ENCODE measurements at places on chromosomes 2 and 18.

DNA sequence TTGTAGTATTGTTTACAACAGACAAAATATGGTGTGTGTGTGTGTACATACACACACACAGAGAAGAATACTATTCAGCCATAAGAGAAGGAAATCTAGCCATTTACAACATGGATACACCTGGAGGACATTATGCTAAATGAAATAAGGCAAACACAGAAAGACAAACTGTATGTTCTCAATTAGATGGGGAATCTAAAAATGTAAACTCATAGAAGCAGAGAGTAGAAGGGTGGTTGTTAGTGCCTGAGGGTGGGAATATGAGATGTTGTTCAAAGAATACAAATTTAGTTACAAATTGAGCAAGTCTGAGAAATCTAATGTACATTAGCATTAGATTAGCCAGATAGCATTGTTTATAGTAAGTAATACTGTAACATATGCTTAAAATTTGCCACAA is 11.3 kb downstream of the ZNF519 start:
- no peak for DNase-seq

DNA sequence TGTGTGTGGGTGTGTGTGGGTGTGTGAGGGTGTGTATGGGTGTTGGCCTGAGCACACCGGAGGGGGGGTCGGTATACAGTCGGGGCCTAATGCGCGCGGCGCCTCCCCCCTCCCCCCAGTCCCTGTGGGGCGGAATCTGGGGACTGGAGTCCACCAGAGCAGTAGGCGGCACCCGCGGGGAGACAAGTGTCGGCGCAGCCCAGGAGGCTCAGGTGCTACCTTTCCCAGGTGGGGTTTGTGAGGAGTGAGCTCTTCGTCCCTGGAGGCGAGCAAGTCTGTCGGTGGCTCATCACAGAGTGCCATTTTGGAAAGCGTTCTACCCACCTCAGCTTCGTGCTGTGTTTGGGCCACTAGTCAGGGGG is 2896.1 kb upstream of the TEKT4 start:
- no peak for DNase-seq

GRCh38 chr18:68803356-68803755 is 5.5 kb downstream of the CCDC102B start:
- peak; percentile 10 for DNase-seq

- DNase-seq = no peak
Measured at GRCh38 chr2:39524061-39524460, 87.0 kb upstream of the MAP4K3 start.

- DNase-seq = no peak
Measured at GRCh38 chr2:120892967-120893667, 157.4 kb downstream of the GLI2 start.

- no peak for DNase-seq
Measured at GRCh38 chr2:137161250-137161649, 395.9 kb downstream of the THSD7B start.

GRCh38 chr2:9897846-9898245 is 53.6 kb upstream of the GRHL1 start:
- DNase-seq = no peak

GRCh38 chr18:57814555-57814954 is 11.4 kb upstream of the ATP8B1 start:
- no peak for DNase-seq

- DNase-seq = no peak
Measured at GRCh38 chr18:3619222-3619621, 169.2 kb downstream of the TGIF1 start.

DNA sequence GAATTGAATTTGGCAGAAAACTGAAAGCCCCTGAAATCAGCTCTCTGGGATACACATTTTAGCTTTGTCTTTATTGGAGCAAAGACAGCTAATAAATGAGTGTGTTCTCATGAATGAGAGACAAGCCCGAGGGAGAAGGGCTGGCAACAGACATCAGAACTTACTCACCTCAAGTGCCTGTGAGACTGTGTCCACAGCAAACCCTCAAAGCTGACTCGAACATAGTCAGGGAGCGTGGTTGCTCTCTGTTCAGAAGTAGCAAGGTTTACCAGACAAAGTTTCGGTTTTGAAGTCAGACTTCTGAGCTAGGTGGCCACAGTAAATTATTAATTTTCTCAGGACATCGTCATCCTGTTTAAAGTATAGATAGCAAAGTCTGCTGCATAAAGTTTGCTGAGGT is 207.9 kb downstream of the CMPK2 start:
- no peak for DNase-seq

DNA sequence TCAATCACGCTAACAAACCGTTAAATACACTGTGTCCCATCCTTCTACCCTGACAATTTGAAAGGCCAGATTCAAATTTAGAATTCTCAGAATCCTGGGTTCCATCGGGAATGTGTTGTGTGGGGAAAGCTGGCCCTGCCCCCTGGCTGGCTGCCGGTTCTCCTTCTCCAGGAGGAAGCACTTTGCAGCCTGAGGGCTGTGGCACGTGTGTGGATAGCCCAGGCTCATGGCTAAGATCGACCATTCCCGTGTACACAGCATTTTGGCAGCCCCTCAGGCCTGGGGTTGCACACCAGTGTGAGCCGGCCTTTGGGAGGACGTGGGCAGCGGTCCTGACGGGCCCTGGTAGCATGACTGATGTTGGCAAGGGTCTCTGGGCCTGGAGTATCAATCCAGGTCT is 51.0 kb upstream of the ROCK2 start:
- DNase-seq = no peak

DNA sequence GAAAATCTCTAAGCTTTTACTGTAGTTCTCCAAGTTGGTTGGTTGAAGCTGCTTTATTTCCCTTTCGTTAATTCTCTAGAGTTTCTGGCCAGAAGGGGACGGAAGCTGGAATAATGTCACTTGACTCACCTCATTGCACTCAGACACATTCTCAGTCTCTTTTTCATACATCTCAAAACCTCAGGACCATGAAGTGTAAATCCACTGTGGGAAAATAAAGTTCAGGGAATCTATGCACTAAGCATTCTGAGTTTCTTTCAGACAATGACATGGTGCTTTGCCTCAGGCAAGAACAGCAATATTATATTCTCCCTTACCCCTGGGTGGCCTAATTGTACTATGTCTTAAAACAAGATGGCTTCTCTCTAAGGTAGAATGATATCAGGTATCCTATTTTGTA is 167.8 kb downstream of the PRPF40A start:
- no peak for DNase-seq

DNA sequence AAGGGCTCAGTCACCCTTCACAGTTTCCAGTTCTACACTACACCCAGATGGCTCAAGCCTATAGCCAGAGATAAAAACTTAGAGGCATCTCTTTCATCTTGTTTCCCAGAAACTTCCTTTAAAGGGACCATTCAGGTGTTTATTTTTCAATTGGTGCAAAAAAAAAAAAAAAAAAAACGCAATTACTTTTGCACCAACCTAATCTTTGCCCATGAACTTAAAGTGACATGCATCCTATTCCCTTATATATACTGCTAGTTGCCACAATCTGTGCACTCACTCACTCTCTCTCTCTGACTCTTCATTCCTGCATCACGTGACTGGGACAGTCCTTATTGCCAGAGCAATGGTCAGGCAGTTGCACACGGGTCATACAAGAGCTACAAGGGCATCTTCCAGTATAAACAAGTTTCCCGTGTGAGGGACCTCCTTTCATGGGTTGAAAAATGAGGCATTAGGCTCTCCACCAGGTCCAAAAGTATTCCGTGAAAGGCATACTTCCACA is 789.4 kb downstream of the EPHA4 start:
- no peak for DNase-seq

GRCh38 chr18:46555724-46556123 is 101.3 kb downstream of the LOXHD1 start:
- no peak for DNase-seq

DNA sequence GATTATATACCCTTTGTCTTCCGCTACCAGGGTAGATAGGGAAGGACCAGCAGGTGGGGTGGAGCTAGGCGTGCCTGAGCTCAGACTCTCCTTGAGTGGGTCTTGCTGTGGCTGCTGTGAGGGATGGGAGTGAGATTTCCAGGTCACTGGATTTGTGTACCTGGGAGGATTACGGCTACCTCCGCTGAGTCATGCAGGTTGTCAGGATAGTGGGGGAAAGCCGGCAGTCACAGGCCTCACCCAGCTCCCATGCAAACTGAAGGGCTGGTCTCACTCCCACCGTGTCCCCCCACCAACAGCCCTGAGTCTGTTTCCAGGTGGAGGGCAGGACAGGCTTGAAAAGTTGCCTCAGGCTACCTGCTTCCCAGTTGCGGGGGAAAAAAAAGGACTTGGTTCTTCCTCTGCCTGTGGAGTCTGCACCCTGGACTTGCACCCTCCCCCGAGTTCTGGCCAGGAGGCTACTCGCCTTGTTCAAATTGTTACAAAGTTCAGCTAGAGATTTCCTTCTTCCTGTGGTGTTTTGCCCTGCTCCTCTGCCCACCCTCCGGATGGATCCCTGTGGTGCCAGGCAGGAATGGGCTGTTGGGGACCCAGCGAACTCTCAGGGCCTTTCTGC is 268.3 kb downstream of the VAPA start:
- no peak for DNase-seq

GRCh38 chr2:46305767-46306166 is 8.6 kb downstream of the EPAS1 start:
- no peak for DNase-seq

DNA sequence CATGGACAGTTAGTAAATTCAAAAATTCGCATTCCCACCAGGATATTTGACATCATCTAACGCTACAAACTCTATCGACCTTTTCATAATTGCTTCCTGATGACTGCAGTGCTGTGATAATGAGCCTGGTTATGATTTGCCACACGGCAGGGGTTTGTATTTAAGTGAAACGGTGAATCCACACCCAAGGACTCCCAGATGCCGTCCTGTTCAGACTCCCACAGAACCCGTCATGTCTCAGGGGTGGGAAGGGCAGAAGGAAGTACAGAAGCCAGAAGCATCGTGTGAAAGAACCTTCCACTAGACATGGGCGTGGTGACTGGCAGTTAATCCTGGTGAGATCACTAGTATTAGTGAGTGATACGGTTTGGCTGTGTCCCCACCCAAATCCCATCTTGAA is 91.2 kb upstream of the TMEM18 start:
- DNase-seq = no peak

GRCh38 chr2:189444322-189444721 is 3.0 kb downstream of the WDR75 start:
- no peak for DNase-seq

DNA sequence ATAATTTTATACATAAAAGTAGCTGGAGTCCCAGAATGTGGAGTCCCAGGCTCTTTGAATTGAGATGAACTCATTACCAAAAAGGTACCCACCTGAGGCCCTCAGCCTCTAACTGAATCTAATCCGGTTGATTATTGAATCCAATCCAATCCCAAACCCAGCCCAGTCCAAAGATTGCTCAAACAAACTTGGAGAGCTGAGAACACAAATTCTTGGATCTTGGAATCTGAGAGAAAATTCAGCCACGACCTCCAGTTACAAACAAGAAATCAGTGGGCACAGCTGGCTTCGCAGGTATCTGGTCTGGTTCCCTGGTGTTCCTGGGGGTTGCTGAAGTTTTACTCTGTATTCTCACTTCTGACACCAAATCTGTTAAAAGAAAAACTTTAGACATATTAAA is 28.4 kb upstream of the RHOB start:
- no peak for DNase-seq

GRCh38 chr2:18490901-18491300 is 69.6 kb downstream of the RDH14 start:
- no peak for DNase-seq

- no peak for DNase-seq
Measured at GRCh38 chr2:8790739-8791162, 46.7 kb downstream of the KIDINS220 start.
